ENCODE measurements at places on chromosomes 1 and 21.

DNA sequence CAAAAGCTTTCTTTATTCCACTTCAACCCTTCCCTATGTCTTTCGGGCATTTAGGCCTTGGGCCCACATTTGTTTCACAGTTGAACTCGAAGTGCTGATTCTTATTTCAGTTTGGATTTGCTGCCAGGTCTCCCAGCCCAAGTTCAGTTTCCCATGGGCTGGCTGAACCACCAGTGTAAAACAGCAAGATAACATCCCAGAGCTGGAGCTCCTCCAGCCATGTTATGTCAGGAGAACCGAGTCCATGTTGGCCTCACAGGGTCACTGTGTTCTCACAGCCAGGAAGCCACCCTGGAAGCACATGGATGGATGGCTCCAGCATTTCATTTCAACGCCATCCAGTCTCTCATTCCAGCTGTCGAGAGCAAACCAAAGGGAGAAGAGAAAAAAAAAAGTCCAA, 45.2 kb upstream of the RXRG start:
- no peak for DNase-seq

DNA sequence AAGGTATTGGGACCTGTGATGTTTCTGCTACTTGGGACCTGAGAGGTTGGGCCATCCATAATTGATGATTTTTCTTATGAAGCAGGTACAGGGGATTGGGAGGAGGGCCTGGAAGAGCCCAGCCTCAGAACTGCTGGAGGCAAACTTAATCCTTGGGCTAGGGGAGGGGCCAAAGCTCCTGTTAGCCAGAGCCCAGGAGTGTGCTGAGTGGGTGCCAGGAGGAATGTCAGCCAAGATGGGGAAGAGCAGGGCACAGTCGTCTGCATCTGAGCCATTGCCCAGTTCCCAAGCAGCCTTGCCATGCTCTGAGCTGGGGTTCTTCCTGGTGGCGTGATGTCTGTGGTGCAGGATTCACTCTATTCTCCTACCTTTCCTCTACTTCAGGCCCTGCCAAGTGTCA, 5.8 kb downstream of the MAPKAPK2 start:
- DNase-seq = no peak

- no peak for DNase-seq
Observed at GRCh38 chr1:40377512-40377911, 4.0 kb downstream of the SMAP2 start.

DNA sequence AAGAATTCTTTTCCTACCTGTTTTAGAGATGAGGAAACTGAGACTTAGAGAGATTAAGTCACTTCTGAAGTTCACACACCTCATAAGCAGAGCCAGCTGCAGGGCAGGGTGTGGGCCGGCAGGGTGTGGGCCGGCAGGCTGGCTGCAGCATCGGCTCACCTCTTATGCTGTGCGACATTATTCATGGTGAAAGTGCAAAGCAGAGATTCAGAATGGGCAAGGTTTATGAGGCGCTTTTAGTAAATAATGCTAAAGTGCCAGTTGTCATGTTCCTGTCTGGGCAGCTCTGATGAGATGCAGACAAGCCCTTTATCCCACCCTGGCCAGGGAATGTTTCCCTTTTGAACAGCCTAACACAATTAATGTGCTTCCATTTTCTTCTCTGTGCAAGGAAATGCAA, 14.6 kb downstream of the MAB21L3 start:
- DNase-seq = no peak

DNA sequence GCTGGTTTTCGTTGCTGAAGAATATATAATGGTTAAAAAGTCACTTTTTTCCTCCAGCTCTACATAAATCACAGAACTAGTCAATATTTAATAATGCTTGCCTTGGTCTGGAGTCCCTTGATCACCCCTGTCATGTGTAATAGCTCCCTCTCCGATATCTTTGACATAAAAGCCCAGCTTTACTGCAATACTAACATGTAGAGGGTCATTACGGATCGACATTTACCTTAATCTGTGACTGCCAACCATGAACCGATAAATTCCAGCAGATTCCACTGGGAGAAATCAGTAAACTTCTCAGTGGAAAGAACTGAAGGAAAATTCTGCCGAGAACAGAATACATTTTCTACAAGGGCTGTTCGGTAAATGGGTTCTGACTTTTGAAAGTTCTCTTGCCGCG, 396.5 kb downstream of the KCTD3 start:
- DNase-seq = no peak

GRCh38 chr1:10561955-10562354, 87.2 kb downstream of the PEX14 start:
- no peak for DNase-seq

- DNase-seq = no peak
Observed at GRCh38 chr1:43220905-43221778, 48.6 kb upstream of the TMEM125 start.

GRCh38 chr1:2148691-2149090, 45.9 kb downstream of the FAAP20 start:
- no peak for DNase-seq

DNA sequence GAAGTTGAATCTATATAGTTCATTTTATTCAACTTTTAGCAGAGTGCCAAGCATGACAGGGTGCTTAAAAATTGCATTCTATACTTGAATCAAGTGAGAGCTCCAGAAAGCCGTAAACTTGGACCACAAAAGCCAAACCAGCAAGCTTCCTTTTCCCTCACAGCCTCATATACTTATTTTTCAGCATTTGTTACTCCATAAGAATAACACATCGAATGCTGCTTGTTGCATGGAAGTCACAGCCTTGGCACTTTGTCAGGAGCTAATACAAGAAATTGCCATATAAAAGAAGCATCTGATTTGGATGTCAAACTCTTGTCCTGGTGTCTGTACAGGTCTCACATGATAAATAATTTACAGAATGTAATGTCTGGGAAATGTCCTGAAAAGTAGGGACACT, 87.4 kb downstream of the PLXNA2 start:
- no peak for DNase-seq

DNA sequence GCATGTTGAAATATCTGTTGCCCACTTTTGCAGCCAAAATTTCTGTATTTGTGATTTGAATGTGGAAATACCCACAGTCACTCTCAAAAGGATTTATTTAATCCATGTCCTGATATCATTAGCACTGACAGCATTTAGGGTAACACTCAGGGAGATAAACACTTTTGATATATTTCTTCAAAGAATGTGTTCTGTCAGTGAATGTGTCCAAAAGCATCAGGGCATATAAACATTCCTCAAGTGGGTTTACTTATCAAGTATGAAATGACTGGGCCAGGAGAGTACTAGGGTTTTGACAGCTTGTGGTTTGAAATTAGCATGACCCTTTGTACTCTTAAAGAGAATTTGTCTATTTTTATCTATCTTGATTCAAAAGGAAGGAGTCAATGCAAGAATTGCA, 1302.1 kb upstream of the ADGRL2 start:
- no peak for DNase-seq

GRCh38 chr1:203492082-203492747, 1.7 kb upstream of the OPTC start:
- no peak for DNase-seq

DNA sequence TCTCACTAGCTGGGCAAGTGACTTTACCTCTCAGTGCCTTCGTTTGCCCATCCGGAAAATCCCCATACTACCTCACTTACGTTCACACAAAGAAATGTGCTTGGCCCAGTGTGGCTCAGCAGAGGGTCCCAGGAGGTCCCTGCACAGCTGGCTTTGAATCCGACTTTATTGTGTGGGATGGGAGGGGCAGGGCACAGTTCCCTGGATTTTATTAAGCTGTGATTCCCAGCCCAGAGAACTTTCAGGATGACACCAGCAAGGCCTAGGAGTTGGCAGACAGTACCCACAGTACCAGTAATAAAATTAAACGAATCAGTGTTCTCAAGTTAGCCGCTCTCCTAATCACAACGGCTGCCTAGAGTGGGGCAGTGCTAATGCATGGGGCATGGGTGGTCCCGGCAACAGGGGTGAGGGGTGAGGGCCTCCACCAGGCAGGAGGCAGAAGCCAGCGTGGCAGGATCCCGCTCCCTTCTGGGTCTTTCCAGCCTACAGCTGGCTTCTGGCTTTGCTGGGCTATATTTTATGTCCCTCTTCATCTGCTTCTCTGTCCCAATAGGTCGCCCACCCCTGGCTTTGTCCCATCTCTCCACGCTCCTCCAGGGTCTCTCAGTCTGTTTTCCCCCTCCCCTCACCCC, 74.9 kb downstream of the VWA5B1 start:
- DNase-seq = no peak

GRCh38 chr1:230176871-230177411, 109.9 kb downstream of the GALNT2 start:
- peak; percentile 88 for DNase-seq

GRCh38 chr1:203440771-203441170, 34.8 kb upstream of the PRELP start:
- DNase-seq = peak; percentile 93

DNA sequence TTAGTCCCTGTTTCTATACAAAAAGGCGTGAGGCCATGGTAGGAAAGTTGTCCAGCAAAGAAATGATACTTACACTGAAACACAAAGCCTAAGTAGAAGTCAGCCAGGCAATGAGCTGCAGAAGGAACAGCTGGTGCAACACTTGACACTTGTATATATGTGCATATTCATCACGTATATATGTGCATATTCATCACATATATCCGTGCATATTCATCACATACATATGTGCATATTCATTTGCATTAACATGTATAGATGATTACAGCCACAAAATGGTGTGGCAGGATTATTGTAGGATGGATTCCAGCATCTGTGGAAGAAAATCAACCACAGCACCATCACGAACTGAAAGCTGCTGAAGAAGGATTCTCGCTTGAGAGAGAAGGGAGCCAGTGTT, 189.0 kb upstream of the RGS18 start:
- DNase-seq = no peak

DNA sequence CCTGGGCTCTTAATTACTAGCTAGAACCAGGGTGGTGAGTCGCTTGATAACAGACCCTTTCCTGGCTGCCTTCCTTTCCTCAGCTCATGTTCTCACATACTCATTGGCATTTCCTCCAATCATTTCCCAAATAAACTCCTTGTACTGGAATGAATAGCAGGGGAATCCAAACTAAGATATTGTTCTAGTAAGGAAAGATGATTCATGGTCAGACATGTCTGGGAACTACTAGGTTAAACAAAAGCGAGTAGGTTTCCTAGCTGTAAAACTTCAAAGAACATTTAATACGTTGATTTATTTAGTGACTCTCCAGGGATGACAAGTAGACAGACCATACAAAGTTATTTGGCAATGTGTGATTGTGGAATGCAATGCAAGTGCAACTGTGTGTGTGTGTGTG, 121.2 kb upstream of the KCNJ6 start:
- no peak for DNase-seq

- DNase-seq = no peak
Observed at GRCh38 chr1:170863621-170864020, 71.7 kb upstream of the MROH9 start.

GRCh38 chr21:17690078-17690494, 77.4 kb upstream of the BTG3 start:
- no peak for DNase-seq

- peak; percentile 99 for DNase-seq
Observed at GRCh38 chr1:25695090-25695770, 78.6 kb downstream of the MAN1C1 start.

DNA sequence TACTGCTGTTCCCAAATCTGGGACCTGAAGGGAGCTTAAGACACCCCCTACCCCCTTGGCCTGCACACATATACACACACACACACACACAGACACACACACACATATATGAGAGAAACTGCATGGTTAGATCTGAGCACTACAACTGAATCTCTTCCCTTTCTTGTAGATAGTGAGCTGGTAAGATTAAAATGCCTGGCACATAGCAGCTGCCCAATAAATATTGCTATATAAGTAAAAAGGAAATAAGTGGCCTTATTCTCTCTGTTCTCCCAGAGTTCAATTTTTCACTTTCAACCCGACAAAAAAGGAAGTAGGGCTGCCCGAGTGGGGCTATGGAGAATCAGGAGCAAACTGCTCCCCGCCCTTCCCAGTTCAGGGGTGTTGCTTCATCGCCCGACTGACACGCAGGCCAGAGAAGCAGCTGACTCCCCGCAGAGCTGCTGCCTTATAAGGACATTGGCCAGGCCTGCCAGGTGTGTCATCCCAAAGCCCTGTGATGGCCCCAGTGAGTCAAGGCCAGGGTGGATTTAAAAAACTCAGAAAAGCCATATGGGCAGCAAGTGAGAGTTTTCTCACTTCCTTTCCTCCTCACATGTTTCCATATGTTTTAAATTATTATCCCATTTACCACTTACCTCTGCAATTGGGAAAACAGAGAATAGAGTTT, 106.5 kb upstream of the SLC44A3 start:
- DNase-seq = peak; percentile 95

DNA sequence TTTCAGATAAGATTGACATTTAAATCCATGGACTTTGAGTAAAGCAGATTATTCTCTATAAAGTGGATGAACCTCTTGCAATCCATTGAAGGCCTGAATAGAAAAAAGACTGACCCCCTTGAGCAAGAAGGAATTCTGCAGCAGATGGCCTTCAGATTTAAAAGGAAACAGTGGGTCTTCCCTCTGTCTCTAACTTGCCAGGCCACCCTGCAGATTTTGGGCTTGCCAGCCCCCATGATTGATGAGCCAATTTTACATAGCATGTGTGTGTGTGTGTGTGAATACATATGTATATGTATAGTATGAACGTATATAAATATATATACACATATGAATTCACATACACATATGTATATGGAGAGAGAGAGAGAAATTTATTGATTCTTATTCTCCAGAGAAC, 113.4 kb downstream of the GRIK1 start:
- DNase-seq = no peak

GRCh38 chr1:32242341-32242851, 4.6 kb upstream of the FAM167B start:
- peak; percentile 36 for DNase-seq

- DNase-seq = no peak
Observed at GRCh38 chr1:7558481-7558880, 212.6 kb upstream of the VAMP3 start.

GRCh38 chr21:27787046-27787445, 820.2 kb upstream of the ADAMTS5 start:
- DNase-seq = peak; percentile 14

DNA sequence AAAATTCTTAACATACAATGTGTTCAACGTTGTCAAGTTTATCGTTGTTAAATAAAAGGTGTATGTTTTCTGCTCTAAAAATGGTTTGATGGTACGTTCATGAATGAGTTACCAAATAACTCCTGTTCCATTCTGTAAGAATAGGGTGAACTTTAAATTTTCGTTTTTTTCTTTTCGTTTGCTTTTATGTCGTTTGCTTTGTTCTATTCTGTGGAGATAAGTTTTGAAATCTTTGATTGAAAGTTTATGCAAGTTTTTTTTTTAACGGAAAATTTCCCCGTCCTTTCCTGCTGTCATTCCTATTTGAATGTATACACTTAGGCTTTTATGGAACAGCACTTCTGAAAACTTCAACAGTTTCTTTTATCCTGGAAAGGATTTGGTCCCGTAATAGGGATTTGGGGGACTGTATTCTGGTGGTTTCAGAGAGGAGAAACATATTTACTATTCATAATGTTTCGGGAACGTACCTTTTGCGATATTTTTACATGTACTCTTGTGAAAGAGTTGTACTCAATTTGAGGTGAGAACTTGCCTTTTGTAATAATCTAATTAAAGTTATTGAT, 1.7 kb downstream of the DR1 start:
- DNase-seq = no peak

- peak; percentile 53 for DNase-seq
Observed at GRCh38 chr1:219798283-219799030, 129.9 kb downstream of the SLC30A10 start.

- DNase-seq = no peak
Observed at GRCh38 chr21:33169359-33169758, 60.4 kb upstream of the IFNAR2 start.

GRCh38 chr1:163875200-163875926, 553.6 kb downstream of the NUF2 start:
- no peak for DNase-seq

Measured in cardiac muscle cell (in vitro differentiated cells and primary cell).